ENCODE measurements at places on chromosomes 2 and 18. TPM values are rescaled to one million over a fixed set of nuclear protein-coding genes. Genes with fewer than 3 reads are reported as not detected.

SNED1 gene
- 6.7 TPM for total RNA-seq

ACVR2A gene
- 11.7 TPM for total RNA-seq

SERTAD2 gene
- 13.6 TPM for total RNA-seq

SP140 gene
- total RNA-seq, result 0.32 TPM

TMEM178A gene
- total RNA-seq, result 3.0 TPM

ADGRF3 gene
- 0.16 TPM for total RNA-seq

DNA sequence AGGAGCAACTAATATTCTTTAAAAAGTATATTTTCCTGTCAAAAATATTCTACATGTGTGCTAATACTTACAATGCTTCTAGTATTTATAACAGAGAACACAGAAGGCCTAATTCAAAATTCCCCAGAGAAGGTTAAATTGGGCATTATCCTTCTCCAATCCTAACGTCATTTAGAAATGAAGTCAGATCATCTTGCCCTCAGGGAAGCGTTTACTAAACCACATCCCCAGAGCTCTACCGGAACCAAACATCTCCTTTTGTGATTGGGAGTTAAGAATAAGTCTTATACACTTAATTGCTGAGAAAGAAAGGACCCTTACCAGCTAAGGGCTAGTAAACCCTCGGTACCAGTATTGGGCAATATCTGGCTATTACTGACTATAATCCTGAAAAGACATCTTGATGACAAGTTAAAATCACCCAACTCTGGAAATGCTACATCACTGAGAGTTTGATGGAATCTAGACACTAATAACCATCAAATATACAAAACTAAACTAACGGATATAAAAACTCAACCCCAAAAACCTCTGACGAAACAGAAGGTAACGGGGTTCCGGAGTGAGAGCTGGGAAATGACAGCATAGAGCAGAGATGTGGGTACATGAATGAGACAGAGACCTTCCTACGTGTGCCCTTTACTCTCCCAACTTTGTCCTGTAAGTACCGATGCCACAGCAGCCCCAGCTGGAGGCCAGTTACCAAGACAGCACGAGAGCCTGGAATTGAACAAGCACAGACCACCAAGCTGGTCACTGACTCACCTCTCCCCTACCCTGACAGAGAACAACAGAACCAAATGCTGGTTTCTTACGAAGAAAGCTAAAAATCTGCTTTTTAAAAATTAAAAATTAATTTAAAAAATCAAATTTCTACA, 35.0 kb downstream of the WDSUB1 start:
- no peak for DNase-seq

- no peak for DNase-seq
Observed at GRCh38 chr2:219291394-219291793, 12.2 kb downstream of the DNAJB2 start.

GRCh38 chr2:168191955-168192785, 55.2 kb downstream of the STK39 start:
- no peak for DNase-seq

GRCh38 chr2:239774142-239774462, 251.0 kb downstream of the NDUFA10 start:
- DNase-seq, result no peak

GRCh38 chr2:20465716-20466394, 19.0 kb downstream of the RHOB start:
- no peak for DNase-seq

- DNase-seq, result no peak
Observed at GRCh38 chr18:6728809-6729246, 688 bp upstream of the ARHGAP28 start.

DNA sequence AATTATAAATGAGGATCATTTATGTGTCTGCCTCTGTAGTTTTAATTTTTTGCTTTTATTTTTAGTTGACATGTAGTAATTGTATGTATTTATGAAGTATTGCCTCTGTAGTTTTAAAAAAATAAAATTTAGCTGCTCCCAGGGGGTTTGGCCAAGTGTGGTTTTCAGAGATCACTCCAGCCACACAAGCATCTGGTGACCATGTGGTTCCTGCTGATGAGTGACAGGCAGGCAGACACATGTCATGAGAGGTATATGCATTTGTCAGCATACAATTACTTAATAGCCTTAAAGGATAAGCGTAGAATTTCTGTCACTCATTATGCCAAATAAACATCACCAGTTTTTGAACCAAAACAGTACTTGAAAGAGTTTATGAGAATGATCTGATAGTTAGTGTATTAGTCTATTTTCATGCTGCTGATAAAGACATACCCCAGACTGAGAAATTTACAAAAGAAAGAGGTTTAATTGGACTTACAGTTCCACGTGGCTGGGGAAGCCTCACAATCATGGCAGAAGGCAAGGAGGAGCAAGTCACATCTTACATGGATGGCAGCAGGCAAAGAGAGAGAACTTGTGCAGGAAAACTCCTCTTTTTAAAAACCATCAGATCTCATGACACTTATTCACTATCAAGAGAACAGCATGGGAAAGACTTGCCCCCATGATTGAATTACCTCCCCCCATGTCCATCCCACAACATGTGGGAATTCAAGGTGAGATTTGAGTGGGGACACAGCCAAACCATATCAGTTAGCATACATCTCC, 29.6 kb downstream of the MREG start:
- no peak for DNase-seq

- no peak for DNase-seq
Observed at GRCh38 chr18:60047556-60047955, 147.8 kb downstream of the PMAIP1 start.

GRCh38 chr2:101502095-101502494, 27.2 kb upstream of the RFX8 start:
- no peak for DNase-seq

DNA sequence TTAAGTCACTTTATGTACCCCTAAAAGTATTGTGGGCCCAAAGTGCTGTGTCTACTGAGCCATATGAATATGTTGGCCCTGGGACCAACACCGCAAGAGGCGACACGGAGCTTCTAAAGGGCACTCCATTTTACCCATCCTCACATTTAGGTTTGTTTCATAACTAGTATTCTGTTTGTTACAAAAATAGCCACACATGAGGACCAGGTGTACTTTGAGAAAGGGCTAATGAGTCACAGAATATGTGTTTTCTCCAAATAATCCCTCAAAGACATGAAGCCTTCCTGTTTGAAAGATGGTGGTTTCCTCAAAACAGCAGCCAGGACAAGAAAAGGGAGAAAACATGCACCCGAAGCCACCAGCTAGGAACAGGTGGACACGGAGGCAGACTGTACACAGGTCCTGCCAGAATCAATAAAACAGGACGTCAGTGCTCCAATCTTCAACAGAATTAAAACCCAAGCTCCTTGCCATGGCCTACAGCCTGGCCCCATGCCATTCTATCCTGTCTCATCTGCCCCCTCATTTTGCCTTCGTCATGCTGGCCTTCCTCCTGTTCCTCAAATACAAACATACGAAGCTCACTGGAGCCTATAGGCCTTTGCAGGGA, 21.8 kb upstream of the GRB14 start:
- no peak for DNase-seq

DNA sequence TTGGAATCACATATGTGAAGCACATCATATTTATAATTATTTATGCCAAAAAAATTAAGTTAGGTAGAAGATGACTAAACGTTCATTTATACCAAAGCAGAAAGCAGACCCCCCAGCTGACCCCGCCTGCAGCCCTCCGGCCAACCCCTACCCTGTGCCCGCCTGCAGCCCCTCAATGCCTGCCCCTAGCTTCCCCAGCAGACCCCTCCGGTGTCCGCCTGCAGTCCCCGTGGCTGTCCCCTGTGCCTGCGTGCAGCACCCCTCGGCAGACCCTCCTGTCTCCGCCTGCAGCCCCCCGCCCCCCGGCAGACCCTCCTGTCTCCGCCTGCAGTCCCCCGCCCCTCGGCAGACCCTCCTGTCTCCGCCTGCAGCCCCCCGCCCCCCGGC, 136.2 kb downstream of the NFATC1 start:
- DNase-seq, result no peak

DNA sequence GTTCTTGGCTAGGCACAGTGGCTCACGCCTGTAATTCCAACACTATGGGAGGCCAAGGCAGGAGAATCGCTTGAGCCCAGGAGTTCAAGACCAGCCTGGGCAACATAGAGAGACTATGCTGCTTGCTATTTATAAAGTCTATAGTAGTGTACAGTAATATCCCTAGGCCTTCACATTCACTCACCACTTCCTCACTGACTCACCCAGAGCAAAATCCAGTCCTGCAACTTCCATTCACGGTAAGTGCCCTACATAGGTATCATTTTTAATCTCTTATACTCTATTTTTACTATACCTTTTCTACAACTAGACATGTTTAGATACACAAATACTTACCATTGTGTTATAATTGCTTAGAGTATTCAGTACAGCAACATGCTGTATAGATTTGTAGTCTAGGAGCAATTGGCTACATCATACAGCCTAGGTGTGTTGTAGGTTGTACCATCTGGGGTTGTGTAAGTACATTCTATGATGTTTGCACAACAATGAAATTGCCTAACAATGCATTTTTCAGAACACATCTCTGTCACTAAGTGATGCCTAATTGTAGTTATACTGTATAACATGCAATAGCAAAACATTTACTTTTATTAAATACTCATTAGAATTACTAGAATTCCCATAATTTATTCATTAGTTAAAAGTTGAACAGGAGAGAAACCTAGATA, 8.8 kb downstream of the DHX57 start:
- DNase-seq, result no peak

DNA sequence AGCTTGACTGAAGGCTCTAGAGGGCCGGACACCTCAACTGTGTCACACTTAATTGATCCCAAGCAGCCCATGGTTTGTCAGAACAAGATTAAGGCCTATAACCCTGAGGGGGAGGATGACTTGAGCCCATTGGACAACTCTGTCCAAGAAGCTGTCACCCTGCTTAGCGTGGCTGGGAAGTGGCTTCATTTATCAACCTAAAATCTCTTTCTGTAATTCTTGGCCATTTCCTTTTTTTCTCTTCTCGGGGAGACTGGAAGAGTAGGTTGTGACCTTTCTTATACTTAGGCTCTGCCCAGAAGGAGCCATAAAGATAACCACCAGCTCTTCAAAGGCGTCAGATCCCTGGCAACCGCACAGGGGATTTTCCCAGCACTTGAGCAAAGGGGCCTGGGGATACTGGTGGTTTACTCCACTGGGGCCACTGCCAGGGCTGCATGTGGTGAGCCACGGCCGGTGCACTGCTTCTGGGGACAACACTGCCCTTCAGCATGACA, 265.5 kb downstream of the CYRIA start:
- no peak for DNase-seq

All from Right ventricle myocardium inferior (tissue), 1 donor.